ENCODE measurements at places on chromosomes 11 and 22. TPM values are rescaled to one million over a fixed set of nuclear protein-coding genes. Genes with fewer than 3 reads are reported as not detected.

The VSTM5 gene
- total RNA-seq, result not detected

The PRAME gene
- total RNA-seq, result 1.4 TPM

The LAYN gene
- not detected for total RNA-seq

The RASSF10 gene
- total RNA-seq, result 0.10 TPM

The C22orf42 gene
- total RNA-seq, result not detected

The IGLL1 gene
- not detected for total RNA-seq

The LRRC4C gene
- total RNA-seq, result not detected

The MMP7 gene
- 1.0 TPM for total RNA-seq

The ANAPC15 gene
- total RNA-seq, result 85.6 TPM

DNA sequence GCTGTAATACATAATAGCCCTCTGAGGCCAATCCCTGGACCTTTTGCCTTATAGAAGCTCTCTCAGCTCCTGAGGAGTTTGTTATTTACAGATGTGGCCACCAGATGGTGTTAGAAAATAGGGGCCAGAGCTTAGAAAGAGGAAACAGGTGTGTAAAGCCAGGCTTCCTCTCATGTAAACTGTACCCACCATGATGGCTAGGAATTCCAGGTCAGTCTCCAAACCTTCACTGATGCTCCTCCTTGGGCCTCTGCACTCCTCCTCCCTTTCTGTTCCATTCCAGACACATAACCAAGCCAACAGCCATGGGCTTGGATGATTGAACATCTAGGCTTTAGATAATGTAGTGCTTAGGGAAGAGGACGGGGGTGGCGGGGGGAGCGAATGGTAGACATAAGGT is 39.7 kb downstream of the USP35 start:
- no peaks in the 10 kb centered on the region for H3K36me3 ChIP-seq
- H3K27ac ChIP-seq, result peak overlapping the region; percentile 75
- no peak overlapping the region for H3K4me3 ChIP-seq
- DNase-seq, result peak; percentile 51

DNA sequence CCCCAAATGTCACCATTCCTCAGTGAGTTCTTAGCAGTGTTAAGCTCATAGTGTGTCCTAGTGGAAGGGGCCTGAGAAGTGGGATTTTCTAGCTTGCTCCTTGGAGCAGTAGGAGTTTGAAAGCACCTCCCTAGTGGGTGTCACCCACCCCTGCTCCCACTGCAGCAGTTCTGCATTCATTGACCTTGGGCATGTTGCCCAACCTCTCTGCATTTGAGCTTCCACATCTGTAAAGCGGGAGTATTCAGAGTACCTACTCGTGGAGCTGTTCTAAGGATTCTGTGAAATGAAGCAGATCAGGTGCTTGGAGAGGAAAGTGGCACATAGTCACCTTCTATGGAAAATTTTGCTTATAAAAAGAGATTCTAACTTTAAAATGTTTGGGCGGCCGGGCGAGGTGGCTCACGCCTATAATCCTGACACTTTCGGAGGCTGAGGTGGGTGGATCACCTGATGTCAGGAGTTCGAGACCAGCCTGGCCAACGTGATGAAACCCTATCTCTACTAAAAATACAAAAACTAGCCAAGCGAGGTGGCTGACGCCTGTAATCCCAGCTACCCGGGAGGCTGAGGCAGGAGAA is 16.9 kb downstream of the LMO2 start:
- no peaks in the 10 kb centered on the region for H3K36me3 ChIP-seq
- H3K4me1 ChIP-seq, result peaks cover 4% of the 10 kb centered on the region
- no peak overlapping the region for H3K4me3 ChIP-seq
- no peak overlapping the region for H3K27ac ChIP-seq
- peaks cover under 1% of the 10 kb centered on the region for H3K27me3 ChIP-seq

DNA sequence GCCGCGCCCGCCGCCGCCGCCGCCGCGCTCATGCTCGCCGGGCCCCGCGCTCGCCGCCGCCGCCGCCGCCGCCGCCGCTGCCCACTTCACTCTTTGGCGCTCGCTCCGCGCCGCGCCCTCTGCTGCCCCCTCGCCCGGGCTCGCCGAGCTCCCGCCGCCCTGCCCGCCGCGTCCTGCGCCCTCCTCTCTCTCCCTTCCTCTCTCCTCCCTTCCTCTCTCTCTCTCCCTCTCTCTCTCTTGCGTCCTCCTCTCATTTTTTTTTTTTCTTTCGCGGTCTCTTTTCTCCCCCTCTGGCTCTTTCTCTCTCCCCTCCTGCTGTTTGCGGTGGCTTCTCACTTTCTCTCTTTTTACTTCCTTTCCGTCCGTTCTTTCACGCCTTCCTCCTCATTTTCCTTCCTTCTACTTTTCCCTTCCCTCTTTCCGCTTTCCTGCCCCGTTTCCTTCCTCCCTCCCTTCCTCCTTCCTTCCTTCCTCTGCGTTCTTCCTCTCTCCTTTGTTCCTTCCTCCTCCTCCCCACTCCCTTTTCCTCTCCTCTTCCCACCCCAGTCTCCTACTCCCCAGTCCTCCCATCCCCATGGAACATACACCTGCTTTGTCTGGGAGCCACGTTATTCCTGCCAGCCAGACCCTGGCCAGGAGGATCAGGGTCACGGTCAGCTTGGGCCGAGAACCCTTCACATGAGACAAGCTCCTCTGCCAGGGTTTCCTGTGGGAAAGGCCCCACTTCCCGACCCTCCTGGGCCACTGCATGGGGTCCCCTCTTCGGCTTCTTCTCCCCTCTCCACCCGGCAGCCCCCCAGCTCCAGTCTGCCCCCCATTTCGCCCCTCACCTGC is 19.3 kb upstream of the SHISAL1 start:
- H3K36me3 ChIP-seq, result no peaks in the 10 kb centered on the region
- DNase-seq, result no peak
- H3K4me3 ChIP-seq, result no peak overlapping the region
- H3K27me3 ChIP-seq, result peaks cover 15% of the 10 kb centered on the region
- H3K4me1 ChIP-seq, result peaks cover 18% of the 10 kb centered on the region
- no peak overlapping the region for H3K27ac ChIP-seq

- H3K27me3 ChIP-seq, result peaks cover 4% of the 10 kb centered on the region
- DNase-seq, result no peak
- H3K27ac ChIP-seq, result no peak overlapping the region
- H3K4me3 ChIP-seq, result no peak overlapping the region
These were observed 12.2 kb downstream of the OR8D1 start for GRCh38 chr11:124301548-124301947.

DNA sequence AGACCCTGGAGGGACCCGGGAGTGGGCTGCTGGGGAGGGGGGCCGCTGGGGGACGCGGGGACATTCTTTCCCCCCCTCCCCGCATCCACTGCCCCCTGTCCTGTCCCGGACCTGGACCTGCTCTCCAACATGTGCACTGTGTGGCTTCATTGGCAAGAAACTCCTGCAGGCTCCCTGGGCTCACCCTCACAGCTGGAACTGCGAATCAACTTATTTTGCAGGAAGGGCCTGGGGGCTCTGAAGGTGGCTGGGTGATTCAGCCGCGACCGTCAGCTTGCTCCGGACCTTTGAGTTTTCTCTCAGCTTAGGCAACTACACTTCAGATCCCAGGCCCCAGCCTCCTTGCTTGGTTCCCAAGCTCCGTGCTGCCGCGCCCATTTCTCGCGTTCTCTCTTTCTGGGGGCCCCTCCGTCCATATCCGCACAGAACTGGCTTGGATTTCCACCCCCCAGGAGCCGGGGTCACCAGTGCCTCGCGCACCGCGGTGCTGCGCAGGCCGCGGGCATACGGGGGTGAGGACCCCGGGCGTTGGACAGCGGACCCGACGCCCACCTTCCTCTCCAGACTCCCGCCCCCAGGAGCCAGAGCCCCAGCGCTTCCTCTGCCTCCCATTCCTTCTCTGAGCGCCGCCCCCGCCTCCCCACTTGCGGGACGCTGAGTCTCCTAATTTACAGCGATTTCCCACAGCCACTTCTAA is 471 bp upstream of the AHNAK start:
- no peaks in the 10 kb centered on the region for H3K36me3 ChIP-seq
- H3K27me3 ChIP-seq, result no peaks in the 10 kb centered on the region
- peak overlapping the region; percentile 84 for H3K4me3 ChIP-seq
- DNase-seq, result no peak
- H3K4me1 ChIP-seq, result peaks cover 54% of the 10 kb centered on the region
- no peak overlapping the region for H3K27ac ChIP-seq

DNA sequence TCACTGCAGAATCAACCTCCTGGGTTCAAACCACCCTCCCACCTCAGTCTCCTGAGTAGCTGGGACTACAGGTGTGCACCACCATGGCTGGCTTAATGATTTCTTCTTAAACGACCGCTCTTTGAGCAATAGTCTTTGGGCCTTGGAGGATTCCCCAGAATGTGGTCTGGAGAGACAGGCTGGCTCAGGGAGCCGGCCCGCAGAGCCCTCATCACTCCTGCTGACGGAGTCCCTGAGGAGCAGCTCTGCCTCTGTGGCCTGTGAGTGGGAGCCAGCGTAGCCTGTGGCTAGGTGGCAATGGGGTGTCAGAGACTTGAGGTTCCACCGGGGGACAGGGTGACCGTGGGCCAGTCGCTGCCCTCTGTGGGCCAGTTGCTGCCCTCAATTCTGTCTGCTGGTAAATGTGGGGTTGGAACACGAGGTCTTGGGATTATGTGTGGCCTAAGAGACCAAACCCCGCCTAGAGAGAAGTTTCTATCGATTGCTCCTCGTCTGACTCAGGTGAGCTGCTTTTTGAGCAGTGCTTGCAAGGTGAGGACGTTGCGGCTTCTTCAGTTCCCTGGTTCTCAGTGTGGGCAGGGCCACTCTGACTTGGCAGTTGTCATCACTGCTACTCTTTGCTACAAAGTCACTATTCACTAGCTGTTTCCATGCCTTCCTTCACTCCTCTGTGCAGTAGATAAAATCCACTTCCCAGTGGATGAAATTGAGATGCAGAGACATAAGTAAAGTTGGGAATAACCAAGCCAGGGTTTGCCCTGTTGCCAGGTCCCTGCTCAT is 124.8 kb upstream of the NECTIN1 start:
- H3K4me3 ChIP-seq, result no peak overlapping the region
- H3K36me3 ChIP-seq, result no peaks in the 10 kb centered on the region
- no peak overlapping the region for H3K27ac ChIP-seq

- no peaks in the 10 kb centered on the region for H3K36me3 ChIP-seq
- no peaks in the 10 kb centered on the region for H3K4me1 ChIP-seq
- DNase-seq, result no peak
- no peaks in the 10 kb centered on the region for H3K27me3 ChIP-seq
These were observed 58.6 kb downstream of the MACROD1 start for GRCh38 chr11:64107303-64107702.

DNA sequence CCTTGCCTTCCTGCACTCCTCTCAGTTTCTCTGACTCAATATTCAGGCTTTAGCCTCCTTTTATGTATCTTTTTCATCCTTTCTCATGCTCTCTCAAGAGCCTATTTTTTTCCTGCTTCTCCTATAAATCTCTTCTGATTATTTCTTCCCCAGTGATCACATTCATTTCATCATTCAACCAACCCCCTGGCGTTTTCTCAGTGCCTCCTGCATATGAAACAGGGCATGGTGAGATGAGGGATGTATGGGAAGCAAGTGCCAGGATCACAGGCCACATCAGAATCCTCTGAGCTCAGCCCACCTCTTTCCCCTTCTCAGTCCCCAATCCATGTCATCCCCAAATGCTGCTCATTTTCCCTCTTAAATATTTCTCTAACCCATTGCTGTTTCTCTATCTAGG is 38.7 kb upstream of the NRIP3 start:
- DNase-seq, result no peak
- H3K4me1 ChIP-seq, result no peaks in the 10 kb centered on the region
- no peaks in the 10 kb centered on the region for H3K27me3 ChIP-seq
- no peak overlapping the region for H3K4me3 ChIP-seq

GRCh38 chr11:130216591-130217132 is 57.1 kb downstream of the ST14 start:
- H3K4me1 ChIP-seq, result no peaks in the 10 kb centered on the region
- no peak overlapping the region for H3K27ac ChIP-seq
- no peaks in the 10 kb centered on the region for H3K27me3 ChIP-seq
- H3K4me3 ChIP-seq, result no peak overlapping the region
- H3K36me3 ChIP-seq, result no peaks in the 10 kb centered on the region
- no peak for DNase-seq

GRCh38 chr22:49373289-49373666 is 454.4 kb downstream of the BRD1 start:
- no peaks in the 10 kb centered on the region for H3K4me1 ChIP-seq
- DNase-seq, result no peak
- no peaks in the 10 kb centered on the region for H3K27me3 ChIP-seq
- no peak overlapping the region for H3K27ac ChIP-seq
- H3K4me3 ChIP-seq, result no peak overlapping the region
- no peaks in the 10 kb centered on the region for H3K36me3 ChIP-seq

- H3K27ac ChIP-seq, result peak overlapping the region; percentile 10
- no peak overlapping the region for H3K4me3 ChIP-seq
- no peaks in the 10 kb centered on the region for H3K36me3 ChIP-seq
- H3K4me1 ChIP-seq, result peaks cover 32% of the 10 kb centered on the region
- no peaks in the 10 kb centered on the region for H3K27me3 ChIP-seq
These were observed 68.1 kb downstream of the CSTPP1 start for GRCh38 chr11:47004595-47005033.

- no peak overlapping the region for H3K4me3 ChIP-seq
- DNase-seq, result no peak
- no peak overlapping the region for H3K27ac ChIP-seq
- H3K27me3 ChIP-seq, result no peaks in the 10 kb centered on the region
These were observed 20.3 kb downstream of the MYH9 start for GRCh38 chr22:36367479-36367878.

DNA sequence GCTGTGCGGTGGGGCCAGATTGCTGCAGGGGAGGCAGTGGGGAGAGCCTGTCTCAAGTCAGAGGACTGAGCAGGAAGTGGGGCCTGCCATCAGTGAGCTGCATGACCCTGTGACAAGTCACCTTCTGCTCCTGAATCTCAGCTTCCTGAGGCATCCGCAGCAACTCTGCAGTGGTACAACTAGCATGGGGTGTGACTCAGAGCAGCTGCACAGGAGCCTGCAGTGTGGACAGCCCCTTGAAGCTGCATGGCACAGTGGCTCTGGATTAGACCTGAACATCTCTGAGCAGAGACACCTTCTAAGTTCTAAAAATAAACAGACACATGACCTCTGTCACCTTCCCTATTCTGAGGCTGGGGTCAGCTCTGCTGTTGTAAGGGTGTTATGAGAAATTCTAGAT is 18.0 kb downstream of the FAM227A start:
- H3K36me3 ChIP-seq, result no peaks in the 10 kb centered on the region
- no peak overlapping the region for H3K4me3 ChIP-seq

GRCh38 chr11:134040386-134041302 is 28.2 kb upstream of the JAM3 start:
- no peaks in the 10 kb centered on the region for H3K27me3 ChIP-seq
- H3K4me3 ChIP-seq, result no peak overlapping the region
- DNase-seq, result no peak
- H3K36me3 ChIP-seq, result no peaks in the 10 kb centered on the region
- no peak overlapping the region for H3K27ac ChIP-seq

DNA sequence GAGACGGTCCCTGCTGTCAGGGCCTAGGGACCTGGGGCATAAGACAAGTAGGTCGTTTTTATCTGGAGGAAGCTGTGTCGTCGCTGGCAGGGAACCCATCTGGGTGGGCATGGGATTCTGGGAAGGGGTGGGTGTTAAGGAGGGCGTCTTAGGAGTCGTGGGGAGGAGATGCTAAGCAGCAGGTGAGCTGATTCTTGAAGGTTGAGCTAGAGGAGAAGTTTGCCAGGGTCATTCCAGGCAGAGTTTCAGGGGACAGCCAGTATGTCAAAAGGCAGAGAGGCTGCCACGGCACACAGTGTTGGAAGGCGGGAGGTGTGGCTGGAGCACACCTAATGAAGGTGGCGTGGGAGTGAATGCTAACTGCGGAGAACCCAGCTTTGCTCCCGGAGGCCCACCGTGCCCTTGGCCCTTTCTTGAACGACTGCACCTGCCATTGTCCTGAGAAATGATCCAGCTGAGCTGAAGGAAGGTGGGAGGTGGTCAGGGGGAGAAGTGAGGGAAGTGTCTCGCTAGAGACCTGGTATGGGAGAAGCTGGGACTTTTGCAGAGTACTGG is 1.3 kb downstream of the FAM118A start:
- peak overlapping the region; percentile 96 for H3K4me3 ChIP-seq
- H3K27ac ChIP-seq, result no peak overlapping the region
- DNase-seq, result no peak

- peak overlapping the region; percentile 99 for H3K4me3 ChIP-seq
- peaks cover 13% of the 10 kb centered on the region for H3K4me1 ChIP-seq
- peaks cover 11% of the 10 kb centered on the region for H3K36me3 ChIP-seq
These were observed 563 bp downstream of the GATD1 start for GRCh38 chr11:776561-777287.
